NCI-H1048 (cell line): ENCODE measurements at places on chromosomes 7 and 10.

DNA sequence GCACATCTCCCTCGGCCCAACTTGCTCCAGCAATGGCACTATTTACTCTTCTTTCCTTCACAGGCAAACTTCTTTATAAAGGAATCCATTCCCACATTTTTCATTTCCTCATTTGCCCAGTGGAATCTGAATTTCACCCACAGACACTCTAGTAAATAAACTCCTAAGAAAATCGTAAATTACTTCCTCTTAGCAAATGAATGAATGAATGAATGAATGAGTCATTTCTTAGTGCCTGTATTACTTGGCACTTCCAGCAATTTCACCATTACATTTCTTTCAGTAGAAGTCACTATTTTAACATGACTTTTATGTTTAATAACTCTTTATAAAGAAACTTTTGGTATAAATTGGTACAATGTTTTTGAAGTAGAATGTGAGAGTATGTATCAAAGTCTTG lies 55.7 kb downstream of the DDC start:
- DNase-seq, result no peak

GRCh38 chr10:131109291-131109690 lies 202.2 kb downstream of the TCERG1L start:
- DNase-seq, result no peak

DNA sequence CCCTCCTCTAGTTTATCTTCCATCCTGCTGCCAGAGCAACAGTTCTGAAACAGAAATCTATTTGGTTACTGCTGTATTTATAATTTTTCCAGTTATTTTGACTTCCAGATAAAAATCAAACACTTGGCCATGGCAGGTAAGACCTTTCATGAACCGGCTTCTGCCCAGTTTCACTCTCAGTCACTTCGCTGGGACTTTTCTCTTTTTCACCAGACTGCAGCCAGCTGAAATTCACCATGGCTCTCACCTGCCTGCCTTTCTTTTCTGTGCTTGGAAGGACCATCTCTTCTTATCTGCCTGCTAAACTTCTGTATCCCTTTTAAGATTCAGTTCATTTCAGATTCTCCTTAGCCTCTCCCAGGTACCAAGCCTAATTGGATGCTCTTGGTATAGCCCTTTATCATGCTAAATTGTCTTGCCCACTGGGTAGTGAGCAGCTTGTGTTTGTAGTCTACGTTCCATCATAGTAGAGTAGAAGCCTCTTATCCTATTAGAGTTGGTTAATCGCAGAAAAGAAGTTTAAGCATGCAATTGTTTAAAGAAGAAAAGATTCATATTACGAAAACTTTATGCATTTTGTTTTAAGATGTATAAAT lies 71.7 kb downstream of the TAF3 start:
- no peak for DNase-seq

DNA sequence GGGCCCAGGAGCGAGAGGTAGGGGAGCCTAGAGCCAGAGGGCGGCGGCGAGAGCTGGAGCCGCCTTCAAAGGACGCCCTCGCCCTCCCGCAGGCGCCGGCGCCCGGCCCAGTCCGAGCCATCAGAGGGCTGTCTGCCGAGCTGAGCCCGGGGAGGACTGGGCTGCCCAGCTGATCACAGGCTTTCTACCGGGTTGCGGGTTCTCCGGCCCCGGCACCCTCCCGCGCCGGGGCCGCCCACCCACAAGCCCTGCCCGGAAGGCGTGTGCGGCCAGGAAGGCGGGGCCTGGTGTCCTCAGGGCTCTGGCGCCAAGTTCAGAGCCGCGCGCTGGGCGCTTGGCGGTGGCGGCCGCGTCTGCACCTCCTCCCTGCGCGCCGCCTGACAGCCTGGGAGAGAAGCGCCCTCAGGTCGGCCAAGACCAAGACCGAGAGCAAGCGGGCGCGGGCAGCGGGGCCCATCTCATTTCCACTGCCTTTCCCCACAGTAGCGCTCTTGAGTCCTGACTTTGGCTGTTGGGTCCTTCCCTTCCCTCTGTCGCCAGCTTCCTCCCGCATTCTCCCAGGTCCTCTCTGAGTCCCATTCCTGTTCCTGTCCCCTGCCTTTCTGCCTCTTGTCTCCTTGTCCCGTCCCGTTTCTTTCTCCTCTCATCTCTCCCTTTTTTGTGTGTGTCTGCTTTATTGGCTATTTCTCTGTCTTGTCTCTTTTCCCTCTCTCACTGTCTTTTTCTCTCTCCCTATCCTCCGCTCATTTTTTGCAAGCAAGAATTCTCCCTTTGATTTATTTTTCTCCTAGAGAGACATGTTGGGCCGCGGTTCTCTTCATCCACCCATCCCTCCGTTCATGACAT lies 60.6 kb upstream of the MSMB start:
- DNase-seq, result peak; percentile 3

DNA sequence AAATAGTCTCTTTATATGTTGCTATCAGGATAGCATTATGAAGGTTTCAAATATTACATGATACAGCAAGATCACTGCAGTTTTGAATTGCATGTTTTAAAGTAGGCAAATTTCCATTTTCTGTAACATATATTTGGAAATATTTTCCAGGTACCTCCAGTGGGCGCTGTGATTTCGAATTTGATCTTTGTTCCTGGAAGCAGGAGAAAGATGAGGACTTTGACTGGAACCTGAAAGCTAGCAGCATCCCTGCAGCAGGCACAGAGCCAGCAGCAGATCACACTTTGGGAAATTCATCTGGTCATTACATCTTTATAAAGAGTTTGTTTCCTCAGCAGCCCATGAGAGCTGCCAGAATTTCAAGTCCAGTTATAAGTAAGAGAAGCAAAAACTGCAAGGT lies 299.0 kb downstream of the MALRD1 start:
- DNase-seq, result no peak
